NCI-H187 (cell line): ENCODE measurements at places on chromosomes 11 and 22.

DNA sequence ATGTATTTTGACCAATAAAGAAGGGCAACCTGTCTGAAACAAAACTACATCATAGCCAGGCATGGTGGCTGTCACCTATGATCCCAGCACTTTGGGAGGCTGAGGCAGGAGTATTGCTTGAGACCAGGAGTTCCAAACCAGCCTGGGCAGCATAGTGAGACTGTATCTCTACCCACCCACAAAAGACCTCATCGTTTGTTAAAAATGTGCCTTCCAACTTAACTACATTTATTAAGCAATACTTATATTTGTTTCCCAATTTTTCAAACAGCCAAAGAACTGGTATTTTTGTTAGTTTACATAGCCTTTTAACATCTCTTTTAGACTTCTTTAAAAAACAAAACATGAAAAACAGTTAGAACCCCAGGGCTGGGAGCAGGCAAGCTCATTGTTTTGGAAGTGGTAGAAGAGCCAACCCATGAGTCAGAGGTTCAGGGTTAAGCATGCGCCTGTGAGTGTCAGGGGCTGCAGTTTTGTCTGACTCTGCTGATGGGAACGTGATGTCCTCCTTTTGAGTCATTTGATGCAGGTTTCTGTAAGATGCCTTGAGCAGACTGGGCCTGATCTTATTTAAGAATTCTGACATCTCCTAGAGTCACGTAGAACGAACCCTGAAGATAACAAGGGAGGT, 53.9 kb upstream of the CRTAM start:
- DNase-seq: no peak

DNA sequence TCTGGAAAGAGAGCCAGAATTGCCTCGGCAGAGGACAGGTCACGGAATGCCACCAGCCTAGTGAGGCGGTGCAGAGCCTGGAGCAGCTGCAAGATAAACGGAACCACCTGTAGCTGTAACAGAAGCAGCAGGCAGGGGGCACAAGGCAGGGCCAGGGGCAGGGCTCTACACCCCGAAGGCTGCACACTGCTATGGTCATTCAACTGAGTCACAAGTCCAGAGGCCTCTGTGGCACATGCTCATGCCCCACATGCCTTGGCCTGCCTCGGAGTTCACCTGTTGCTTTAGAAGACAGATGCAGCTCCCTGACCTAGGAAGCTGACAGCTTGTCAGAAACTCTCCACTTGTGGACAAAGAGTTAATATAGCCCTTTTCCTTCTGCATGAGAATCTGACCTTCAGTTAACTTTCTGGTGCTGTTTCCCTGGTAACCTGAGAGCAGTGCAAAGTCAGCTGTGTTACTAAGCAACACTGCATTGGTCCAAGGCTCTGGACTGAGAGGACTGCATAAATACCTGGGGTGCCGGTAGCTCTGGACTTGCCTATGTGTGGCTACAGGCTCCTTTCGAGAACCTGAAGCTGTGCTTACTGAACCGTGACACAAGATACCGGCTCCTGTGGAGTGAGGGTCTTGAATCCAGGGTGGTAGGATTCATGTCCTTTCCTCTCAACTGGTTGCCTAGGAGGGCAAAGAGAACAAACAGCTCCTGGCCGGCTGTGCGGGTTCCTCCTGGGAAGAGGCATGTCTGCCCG, 10.5 kb downstream of the COMMD9 start:
- no peak for DNase-seq

GRCh38 chr22:49686495-49687219, 141.0 kb downstream of the BRD1 start:
- DNase-seq: no peak

- DNase-seq: no peak
Measured at GRCh38 chr11:1205987-1206331, 16.9 kb upstream of the MUC5B start.

- no peak for DNase-seq
Measured at GRCh38 chr11:116427337-116427902, 345.4 kb downstream of the BUD13 start.

- no peak for DNase-seq
Measured at GRCh38 chr11:68881320-68881719, 22.3 kb downstream of the MRPL21 start.

- no peak for DNase-seq
Measured at GRCh38 chr11:17775507-17776211, 41.1 kb downstream of the KCNC1 start.

- no peak for DNase-seq
Measured at GRCh38 chr22:48827268-48827846, 1000.3 kb downstream of the BRD1 start.
